ENCODE measurements at places on chromosomes 1 and 21.

DNA sequence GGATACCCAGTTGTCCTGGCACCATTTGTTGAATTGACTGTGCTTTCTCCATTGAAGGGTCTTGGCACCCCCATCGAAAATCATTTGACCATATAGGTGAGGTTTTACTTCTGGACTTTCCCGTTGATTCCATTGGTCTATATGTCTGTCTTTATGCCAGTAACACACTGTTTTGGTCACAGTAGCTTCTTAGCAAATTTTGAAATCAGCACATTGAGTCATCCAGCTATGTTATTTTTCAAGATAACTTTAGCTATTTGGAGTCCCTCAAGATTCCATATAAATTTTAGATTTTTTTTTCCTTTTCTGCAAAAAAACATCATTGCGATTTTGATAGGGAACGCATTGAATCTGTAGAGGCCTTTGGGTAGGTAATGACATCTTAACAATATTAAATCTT, 235.6 kb downstream of the SMYD3 start:
- DNase-seq, result no peak

DNA sequence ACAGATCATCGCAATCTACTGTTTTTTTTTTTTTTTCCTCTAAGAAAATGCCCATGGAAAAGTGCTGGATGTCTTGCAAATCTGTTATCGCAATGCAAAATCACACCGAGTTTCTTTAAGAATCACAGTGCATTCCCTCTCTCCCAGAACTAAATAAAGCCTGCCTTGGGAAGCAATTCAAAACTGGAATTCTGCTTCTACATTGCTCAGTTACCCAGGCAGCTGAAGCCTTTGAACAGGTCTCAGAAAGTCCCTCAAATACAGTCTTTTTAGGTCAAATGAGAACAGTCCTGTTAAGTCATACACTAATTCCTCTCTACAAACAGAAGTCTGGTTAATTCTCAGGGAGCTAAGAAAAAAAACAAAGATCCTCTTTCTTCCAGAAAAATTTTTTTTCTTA, 46.3 kb downstream of the SLC30A10 start:
- no peak for DNase-seq

- DNase-seq, result no peak
Observed at GRCh38 chr1:175755516-175756070, 12.2 kb upstream of the TNR start.

GRCh38 chr1:240169188-240169587, 77.5 kb downstream of the FMN2 start:
- DNase-seq, result no peak

DNA sequence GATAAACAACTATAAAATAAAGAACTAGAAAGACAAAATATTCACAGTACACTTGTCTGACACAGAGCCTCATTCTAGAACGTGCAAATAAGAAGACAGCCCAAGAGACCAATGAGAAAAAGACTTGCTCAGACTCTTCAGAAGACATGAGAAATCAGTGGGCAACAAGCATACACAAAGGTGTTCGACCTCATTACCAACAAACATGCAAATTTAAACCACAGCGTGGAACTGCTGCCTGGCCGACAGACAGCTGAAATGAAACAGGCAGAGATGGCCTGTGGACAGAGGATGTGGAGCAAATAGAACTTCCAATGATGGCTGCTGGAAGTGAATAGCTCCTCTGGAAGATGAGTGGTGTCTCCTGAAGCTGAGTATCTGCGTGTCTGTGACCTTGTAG, 22.4 kb upstream of the COL6A1 start:
- no peak for DNase-seq

DNA sequence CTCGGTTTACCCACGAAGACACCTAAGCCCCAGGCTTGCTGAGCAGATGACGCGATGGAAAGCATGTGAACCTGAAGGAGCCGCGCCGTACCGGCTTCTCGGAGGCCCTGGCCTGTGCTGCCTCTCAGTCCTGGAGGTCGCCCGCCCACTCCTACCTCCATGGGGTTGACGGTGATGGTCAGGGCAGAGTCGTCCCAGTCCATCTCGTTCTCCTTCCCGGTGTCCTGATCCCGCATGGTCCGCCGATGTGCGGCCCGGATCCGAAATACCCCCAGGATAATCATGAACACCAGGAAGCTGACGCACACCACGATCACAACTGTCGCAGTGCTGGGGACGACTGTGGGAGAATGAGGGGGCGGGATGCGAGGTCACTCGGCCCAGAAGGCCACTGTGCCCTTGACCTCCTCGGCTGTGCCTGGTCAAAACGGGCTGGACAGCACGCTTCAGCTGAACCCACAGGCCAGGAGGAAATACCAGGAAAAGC, 79.6 kb downstream of the PIK3CD start:
- no peak for DNase-seq

- DNase-seq, result no peak
Observed at GRCh38 chr1:98468111-98468717, 193.3 kb upstream of the SNX7 start.

DNA sequence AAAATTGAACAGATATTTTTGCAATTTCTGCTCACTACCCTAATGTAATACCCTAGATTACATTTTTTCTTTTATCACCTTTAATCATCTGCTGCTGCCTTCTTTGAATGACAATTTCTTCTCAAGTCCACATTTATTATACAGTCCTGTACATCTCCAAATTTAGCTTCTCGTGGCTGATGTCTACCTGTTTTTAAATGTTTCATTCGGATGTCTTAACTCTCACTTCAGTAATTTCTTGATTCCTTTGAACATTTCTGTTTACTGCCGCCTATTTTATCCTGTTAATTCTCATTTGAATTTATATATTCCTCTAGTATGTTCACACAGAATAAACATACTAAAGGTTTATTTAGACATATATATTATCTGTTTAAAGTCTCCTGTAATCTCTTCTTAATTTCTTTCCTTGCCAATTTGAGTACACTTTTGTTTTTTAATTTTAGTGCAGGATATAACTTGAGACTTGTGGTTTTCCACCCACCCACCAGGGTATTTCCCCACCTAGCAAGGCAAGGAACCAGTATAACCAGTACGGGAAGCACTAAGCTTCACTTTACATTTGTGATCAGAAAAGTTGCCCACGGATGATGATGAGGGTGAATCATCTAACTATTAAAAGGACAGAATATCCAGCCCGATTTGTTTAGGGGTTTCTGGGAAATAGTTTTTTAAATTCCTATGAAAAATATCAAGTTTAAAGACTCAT, 12.7 kb downstream of the INSL5 start:
- no peak for DNase-seq

GRCh38 chr1:216804111-216804510, 80.9 kb upstream of the ESRRG start:
- DNase-seq, result no peak

DNA sequence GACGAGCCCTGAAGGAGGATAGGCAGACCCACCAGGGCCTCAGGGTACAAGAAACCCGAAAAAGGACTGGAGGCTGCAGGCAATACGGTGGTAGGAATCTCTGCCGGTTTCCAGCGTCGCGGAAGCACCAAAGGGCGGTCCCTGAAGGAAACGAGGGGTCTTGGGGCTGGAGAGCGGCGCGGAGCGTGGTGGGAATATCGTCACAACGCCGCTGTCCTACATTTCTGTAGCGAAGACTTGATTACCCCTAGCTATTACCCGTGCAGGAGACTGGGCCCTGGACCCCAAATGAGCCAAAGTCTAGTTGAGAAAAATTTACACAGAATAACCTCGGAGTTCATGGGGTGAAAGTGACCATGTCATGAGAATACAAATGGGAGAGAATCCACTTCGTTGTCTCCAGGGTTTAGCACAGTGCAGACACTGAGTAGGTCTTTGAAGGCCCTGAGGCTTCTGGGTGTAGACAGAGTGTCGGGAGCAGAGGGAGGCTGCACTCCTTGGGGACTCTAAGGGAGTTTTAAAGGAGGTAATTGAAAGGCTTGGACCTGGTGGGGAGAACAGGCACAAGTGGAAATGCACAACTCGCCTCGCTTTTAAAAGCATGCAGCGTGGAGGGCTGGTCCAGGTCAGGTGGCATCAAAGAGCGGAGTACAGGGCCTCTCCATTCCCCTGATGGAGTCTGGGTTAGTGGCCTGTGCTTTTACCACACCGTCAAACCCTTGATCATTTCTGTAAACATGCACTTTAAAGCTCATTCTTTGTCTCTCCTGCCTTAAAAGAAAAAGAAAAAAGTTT, 1.5 kb downstream of the ATP1A1 start:
- no peak for DNase-seq

DNA sequence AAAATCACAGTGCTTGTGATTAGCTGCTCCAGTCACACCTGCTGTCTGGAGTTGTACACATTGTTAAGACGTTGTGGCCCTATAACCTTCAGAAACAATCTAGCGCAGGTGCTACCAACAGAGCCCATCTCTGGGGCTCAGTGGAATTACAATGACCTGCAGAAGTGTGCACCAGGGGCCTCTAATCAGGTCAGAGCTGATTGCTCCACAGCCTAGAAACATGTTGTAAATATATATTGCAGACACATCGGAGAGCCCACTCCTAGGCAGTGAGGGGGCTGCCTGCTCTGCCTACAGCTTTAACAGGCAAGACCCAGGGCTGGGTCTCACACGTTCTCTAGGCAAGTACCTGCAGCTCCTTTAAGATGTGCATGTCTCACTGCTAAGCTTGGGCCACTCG, 302.0 kb downstream of the SIPA1L2 start:
- DNase-seq, result no peak

DNA sequence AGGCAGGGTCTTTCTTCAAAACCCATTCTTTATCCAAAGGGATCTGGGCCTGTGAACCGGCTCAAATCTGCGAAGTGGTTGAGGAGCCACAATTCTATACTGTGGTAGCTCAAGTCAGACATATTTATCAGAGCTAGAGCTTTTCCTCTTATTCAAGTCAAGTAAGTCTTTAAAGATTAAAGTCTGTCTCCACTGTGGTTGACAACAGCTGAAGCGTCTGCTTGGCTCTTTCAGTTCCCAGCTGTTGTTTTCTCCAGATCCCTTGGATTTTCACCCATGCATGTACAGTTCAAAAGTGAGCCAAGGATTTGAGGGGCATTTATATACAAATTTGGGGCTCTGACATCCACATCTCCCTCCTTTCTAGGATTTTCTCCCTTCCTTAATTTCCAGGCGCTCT, 66.9 kb downstream of the C1orf185 start:
- no peak for DNase-seq

GRCh38 chr1:181150842-181151241, 62.3 kb downstream of the IER5 start:
- no peak for DNase-seq

DNA sequence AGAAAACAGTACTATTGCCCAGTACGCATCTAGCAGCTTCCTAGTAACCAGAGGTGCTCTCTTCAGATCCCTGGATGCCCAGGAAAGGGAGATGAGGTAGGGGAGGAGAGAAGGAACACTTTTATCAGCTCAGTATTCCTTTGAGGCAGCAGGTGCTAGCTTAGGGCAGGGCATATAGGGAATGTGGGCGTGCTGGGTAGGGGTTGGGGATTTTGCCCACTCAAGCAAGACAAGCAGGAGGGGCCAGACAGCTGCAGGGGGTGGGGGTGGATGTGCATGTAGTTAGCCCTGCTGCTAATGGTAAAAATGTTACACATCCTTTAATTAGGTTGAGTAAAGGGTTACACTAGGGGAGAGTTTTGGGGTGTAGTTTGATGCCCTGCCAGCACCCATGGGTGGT, 18.1 kb upstream of the AVPR1B start:
- no peak for DNase-seq

DNA sequence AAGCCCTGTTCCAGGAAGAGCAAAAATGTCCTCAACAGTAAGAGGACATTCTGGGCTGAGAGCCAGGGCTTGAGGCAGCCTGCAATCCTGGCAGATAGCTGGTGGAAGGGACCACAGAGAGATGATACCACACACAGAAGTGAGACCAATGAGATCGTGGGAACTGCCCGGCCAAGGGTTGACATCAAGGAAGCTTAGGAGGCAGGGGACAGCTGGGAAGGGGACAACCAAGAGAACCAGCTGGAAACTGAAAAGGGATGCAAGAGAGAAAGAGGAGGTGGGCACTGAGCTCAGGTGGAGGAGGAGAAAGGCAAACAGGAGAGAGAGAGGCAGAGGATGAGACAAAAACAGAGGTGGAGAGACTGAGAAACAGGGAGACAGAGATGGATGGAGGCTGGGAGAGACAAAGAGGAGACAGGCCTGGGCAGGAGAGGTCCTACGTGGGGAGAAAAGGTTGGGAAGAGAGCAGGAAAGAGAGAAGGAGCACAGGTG, 9.2 kb downstream of the PDZK1IP1 start:
- DNase-seq, result no peak

- DNase-seq, result no peak
Observed at GRCh38 chr1:118333601-118334210, 148.7 kb upstream of the SPAG17 start.

DNA sequence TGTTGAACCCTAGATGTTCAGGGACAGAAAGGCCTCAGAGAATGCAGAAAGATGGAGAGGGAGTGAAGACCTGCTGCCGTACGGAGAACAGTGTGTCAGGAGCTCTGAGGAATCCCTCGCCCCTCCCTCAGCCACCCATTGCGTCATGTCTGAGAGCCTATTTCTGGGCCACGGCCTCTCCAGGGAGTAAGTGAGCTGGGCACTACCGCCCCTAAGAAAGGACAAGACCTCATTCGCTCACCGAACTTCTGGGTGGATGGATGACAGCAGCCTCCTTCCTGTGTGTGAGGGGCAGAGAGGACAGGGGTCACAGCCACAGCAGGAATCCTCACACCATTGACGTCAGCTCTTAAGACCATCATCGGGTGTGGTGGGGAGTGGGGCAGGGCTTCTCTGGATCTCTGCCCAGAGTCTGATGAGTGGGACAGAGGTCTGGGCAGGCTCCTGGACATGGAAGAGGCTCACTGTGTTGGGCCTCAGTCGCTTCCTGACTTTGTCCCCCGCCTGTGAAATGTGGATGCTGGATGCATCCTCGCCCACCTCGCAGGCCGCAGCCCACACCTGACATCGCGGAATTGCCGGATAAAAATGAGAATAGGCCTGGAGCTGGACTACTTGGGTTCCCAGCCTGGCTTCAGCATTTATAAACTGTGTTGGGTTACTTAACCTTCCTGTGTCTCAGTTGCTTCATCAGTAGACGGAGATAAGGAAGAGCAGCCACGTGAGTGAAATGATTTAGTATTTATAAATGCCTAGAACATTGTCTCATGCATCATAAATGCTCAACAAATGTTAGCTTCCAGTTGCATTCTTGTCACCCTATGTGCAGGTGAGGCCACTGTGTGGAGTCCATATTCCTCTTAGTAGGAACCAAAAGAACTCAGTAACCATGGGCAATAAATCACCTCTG, 238.6 kb downstream of the TRABD2B start:
- DNase-seq, result no peak

DNA sequence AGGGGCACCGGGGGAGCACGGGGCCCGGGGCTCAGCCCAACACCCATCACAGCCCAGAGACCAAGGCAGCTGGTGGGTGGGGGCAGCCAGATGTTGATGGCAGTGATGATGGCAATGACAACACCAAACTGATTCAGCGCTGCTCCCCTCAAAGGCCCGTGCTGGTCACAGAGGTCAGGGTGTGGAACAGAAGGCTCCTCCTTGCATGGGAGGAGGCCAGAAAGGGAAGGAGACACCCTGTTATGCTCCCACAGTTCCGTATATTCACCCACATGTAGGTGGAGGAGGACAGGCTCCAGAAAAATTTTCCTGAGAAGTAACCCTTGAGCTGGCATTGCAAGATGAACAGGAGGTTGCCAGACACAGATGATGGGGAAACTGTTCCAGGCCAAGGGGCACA, 414 bp downstream of the GUCA2B start:
- DNase-seq, result no peak
